Stomach (tissue), 19 donors: ENCODE measurements at places on chromosomes 7 and 10. TPM values are rescaled to one million over a fixed set of nuclear protein-coding genes. Genes with fewer than 3 reads are reported as not detected.
A peak's percentile ranks its signal among the peaks of the same experiment; 100 is the strongest.

Gene SFTPD
- not detected for total RNA-seq

DNA sequence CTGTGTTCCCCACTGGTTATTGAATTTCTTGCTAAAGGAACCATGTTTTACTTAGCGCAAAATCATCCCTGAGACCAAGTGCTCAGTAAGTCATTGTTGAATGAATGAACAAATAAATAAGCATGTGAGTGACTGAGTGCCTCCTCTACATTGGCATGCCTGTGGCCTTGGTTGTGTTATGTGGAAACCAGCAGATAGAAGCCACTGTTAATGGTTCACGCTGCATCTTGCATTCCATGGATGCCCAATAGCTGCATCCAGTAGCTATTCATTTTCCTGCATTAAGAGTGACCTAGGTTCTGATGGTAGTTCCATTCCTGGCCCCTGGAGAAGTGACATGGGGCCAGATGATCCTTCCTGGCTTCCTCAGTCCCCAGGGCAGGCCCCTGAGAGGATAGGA is 113.3 kb upstream of the BMPER start:
- DNase-seq, result no peak

GRCh38 chr10:9449530-9449929 is 1395.0 kb downstream of the GATA3 start:
- DNase-seq, result no peak

DNA sequence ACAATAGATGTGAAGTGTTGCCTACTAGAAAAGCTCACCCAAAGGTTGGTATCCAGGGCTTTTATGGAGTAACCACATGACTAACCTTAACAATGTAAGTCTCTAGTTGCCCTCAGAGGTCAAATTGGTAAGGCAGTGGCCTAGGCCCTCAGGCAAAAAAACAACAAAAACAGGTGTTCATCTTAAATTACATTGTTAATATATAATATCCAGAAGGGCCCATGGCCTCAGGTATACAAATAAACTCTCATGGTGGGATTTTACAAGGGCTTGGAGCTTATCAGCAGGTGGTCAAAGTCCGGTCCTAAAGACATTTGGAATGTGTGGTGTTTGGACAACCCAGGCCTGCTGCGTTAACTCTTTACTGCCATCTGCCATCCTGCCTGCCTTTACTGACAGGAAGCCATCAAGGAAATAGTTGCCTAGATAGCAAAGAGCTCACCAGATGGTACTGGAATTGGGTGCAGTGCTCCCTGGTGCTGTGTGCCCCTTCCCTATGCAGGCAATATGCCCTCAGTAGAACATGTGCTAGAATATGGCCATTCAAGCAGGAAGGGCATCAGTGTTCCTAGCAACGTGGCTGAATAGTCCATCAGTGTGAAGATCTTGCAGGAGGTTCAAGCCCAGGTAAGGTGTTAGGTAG is 36.2 kb downstream of the TOMM7 start:
- peak; percentile 61 for DNase-seq

Gene MYL7
- not detected for total RNA-seq

- no peak for DNase-seq
Observed at GRCh38 chr7:27134392-27134791, 3.8 kb upstream of the HOXA4 start.

- DNase-seq, result no peak
Observed at GRCh38 chr7:89887489-89887888, 266.8 kb upstream of the STEAP1 start.

- no peak for DNase-seq
Observed at GRCh38 chr7:79352323-79352722, 101.1 kb downstream of the MAGI2 start.

GRCh38 chr10:43678654-43679053 is 30.0 kb upstream of the ZNF32 start:
- DNase-seq, result no peak
